ENCODE measurements at places on chromosomes 5 and 9.

GRCh38 chr9:715743-716400, 125.6 kb upstream of the DMRT1 start:
- no peak for DNase-seq

DNA sequence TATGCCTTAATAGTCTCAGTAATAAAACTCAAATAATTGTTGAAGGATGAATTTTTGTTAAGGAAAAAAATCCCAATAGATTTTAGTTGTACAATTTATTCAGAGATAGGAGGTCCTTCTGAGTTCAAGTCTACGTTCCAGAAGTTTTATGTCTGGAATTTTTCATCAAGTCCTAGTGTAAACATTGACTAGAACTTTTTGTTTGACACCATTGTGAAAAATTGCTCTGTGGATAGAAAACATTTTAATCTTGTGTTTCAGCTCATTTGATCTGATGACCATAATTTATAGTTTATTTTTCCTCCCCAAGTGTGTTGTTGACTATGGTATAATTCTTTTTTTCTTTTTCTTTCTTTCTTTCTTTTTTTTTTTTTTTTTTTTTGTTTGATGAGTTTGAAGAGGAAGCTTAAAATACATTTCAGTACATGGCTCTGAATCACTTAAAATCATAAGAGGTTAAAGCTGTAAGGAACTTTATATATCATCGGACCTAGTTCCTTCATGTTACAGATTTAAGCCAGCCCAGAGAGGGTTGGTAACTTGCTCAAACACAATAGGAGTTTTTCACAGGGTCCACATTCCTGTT, 20.7 kb downstream of the ITGA1 start:
- no peak for DNase-seq

DNA sequence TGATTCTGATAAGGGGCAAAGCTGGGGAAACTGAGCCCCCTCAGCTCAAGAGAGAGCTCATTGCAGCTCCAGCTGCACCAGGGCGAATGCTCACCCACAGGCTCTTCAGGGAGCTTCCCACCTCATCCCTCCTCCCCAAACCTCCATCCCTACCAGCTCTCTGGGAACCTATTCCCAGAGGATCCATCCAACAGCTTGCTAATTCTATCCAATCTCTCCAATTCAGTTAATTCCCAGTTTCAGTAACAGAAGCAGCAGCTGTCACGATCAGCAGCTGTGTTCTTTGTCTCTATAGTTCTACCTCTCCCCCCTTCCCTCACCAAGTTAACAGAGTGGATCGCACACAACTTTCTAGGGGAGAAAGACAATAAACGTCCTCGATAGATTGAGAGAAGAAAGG, 135.5 kb upstream of the EFNA5 start:
- no peak for DNase-seq

DNA sequence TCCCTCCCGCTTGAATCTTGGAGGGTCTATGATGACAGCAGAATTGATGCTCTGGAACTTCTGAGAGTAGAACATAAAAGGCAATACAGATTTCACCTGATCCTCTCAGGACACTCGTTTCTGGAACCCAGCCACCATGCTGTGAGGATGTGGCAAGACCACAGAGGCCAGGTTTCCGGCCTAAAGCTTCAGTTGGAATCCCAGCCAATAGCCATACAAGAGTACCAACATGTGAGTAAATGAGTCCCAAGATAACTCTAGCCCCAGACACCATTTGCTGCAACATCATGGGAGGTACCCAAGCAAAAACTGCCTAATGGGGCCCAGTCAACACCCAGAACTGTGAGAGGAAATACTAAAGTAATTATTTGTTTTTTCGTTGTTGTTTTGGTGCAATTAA, 65.7 kb upstream of the MARCHF11 start:
- no peak for DNase-seq

DNA sequence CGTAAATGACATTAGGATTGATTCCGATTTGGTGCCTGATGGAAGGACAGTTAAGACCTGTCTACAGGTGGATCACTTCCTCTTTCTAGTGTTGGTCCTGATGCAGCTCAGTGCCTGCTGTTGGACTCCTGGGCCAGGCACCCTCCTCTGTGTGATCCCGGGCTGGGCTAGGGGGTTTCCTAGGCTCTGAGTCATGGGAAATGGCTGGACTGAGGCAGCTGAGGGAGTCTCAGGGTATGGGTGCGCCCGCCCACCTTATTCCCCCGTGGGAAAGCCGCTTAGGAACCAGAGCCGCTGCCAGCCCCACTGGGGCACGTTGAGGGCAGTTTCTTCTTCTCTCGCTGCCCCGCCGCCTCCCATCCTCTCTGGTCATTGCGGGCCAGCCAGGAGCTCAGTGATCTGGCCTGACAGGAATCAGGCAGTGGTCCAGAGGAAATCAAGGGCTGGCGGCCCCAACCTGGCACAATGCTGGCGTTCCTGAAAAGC, 12.9 kb downstream of the TCF7 start:
- DNase-seq: no peak

GRCh38 chr5:66828548-66829357, 232.6 kb downstream of the MAST4 start:
- DNase-seq: peak; percentile 63
